ENCODE measurements at places on chromosomes 4 and X.

DNA sequence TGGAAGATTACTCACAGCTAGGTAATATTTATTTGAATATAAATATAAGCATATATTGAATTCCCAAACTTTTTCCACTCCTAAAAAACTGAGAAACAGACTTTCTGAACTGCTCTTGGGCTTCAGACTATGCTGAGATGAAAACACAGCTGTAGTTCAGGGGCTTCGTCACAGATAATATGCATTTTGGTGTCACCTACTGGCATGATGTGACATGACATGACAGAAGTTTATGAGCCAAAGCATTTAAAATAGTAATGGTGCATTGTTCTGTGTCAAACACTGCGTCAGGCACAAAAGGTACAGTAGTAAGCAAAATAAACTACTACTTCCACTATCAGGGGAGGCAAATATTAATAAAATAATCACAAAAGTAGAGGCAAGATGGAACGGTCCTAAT, 171.3 kb downstream of the BTC start:
- no peak for DNase-seq

DNA sequence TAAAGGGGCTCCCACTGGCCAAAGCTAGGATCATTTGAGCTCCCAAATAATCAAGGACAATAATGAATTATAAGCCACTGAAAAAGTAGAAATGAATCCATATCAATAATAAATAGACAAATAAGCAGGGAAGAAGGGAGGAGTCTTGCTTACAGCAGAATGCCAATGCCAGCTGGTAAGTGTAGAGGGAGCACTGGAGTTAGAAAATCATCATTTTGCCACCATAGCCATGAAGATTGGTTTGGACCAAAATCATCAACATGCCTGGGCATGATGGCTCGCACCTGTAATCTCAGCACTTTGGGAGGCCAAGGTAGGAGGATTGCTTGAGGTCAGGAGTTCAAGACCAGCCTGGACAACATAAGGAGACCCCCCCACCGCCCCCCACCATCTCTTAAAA, 20.4 kb upstream of the SH3KBP1 start:
- DNase-seq, result no peak

DNA sequence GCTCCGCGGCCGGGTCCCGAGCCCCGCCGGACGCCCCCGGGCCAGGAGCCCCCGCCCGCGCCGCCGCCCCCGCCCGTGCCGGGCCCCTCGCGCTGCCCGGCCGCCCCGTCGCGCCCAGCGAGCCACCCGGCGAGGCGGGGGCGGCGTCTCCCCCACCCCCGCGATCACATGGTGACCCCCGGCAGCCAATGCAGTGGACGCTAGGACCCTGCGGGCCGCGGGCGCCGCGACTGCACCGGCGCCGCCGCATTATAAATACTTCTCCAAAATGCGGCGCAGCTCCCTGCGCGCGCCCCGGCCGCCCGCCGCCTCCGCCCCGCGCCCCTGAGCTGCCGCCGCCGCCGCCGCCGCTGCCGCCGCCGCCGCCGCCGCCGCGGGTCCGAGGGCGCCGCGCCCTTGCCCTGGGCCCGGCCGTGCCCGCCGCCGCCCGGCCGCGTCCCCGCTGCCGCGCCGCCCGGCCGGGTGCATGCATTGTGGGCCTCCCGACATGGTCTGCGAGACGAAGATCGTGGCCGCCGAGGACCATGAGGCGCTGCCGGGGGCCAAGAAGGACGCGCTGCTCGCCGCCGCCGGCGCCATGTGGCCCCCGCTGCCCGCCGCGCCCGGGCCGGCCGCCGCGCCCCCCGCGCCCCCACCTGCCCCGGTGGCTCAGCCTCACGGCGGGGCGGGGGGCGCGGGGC, at the start of gene NAT8L:
NAT8L (plus strand) TSS at position 282 of the 680 bp plus-strand sequence; CDS start at position 467, 185 bp downstream.
- no peak for DNase-seq

DNA sequence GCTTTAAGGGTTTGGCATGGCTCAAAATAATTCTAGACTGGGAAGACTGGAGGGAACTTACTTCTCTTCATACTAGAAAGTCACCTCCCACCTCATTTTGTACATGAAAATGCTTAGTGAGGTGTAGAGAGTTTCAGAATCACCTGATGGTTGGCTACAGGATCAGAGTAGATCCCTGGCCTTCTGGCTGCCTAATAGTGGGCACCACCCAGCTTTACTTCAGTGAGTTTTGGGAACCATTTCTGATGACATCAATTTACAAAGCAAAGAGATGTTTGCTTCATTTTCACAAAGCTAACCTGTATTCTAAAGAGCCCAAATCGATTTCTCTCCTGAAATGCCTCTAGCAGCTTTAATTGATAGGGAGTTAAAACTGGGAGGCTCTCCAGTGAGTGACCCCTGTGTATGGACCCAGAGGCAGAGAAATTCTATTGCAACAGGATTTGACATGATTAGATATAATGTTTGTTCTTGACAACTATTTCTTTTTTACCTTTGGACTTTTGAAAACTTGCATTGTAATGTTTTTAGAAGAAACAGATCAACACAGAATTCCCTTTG, 180.5 kb downstream of the PTTG2 start:
- no peak for DNase-seq

DNA sequence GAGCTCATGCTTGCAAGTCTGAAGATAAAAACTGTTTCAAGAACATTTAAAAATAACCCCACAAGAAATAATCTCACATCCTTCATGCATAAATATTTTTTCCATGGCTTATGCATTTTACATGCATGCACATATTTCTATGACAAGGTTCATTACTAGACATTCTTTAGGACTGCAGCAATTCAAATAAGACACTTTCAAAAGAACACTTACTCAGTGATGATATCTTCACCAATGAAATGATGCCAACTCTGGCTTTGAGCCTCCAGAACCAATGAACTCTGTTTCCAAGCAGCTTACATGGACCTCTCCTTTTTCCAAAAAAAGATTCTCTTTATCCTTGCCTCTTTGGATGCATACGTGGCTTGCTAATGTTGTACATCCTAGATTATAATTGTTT, 279.9 kb downstream of the ADAM29 start:
- no peak for DNase-seq

GRCh38 chr4:47974566-47974965, 41.9 kb downstream of the CNGA1 start:
- no peak for DNase-seq

GRCh38 chr4:145614233-145614610, 5.0 kb upstream of the MMAA start:
- no peak for DNase-seq

GRCh38 chr4:153156263-153156662, 48.0 kb upstream of the TRIM2 start:
- DNase-seq, result no peak

- DNase-seq, result no peak
These were observed 95.9 kb downstream of the PDGFC start for GRCh38 chr4:156875704-156876103.

- no peak for DNase-seq
These were observed 710.6 kb downstream of the TRAM1L1 start for GRCh38 chr4:116374815-116375214.

DNA sequence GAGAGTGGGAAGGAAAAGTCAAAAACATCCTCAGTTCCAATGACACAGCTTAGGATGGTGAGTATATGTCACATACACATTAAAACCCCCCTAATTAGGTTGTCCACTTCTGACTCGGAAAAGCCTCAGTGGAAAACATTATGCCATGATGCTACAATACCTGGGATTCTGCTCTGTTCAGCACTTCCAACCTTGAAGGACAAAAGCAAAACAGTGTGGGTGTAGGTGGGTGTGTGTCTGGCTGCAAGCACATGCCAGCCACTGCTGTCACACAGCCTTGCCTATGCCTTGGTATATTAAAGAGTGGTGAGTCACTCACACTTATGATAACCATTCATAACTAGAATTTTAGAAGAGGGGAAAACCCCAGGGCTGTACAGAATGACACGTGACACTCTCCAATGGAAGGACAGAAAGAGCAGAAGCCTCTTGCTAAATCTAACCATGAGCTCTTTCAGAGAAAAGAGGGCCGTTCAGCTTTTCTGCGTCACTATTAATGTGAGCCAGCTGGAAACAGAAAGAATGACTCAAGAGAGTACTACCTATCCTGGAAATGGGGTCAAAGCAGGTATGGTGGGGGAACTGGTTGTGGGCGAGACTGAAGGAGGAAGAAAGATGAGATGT, 159.6 kb downstream of the TET2 start:
- DNase-seq, result no peak

GRCh38 chr4:2893772-2894171, 50.1 kb downstream of the ADD1 start:
- DNase-seq, result no peak

- no peak for DNase-seq
These were observed 39.1 kb downstream of the PDGFRA start for GRCh38 chr4:54268151-54268550.

Data from T1000 (cell line).